CMK (cell line): ENCODE measurements at places on chromosomes 1 and 21.

DNA sequence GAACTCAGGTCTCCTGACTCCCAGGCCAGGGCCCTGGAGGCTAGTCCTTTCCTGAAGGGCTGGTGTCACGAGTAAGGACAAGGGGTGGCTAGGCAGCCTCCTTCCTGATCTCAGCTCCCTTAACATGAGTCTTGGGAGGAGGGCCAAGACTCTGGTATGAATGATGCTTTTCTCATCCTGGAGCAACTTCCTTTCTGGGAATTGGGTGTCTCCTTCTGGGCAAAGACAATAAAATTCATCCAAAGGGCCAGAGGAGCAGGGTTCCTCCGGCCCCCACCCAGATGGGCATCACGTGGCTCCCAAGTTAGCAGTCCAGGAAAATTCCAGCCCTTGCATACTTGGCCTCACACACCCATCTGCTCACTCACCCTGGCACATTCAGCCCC, at the start of gene FAM167B:
TSS of gene FAM167B (plus strand) at position 335 of the 386 bp plus-strand sequence. CDS start 200 bp downstream, outside the sequence.
- DNase-seq, result no peak

DNA sequence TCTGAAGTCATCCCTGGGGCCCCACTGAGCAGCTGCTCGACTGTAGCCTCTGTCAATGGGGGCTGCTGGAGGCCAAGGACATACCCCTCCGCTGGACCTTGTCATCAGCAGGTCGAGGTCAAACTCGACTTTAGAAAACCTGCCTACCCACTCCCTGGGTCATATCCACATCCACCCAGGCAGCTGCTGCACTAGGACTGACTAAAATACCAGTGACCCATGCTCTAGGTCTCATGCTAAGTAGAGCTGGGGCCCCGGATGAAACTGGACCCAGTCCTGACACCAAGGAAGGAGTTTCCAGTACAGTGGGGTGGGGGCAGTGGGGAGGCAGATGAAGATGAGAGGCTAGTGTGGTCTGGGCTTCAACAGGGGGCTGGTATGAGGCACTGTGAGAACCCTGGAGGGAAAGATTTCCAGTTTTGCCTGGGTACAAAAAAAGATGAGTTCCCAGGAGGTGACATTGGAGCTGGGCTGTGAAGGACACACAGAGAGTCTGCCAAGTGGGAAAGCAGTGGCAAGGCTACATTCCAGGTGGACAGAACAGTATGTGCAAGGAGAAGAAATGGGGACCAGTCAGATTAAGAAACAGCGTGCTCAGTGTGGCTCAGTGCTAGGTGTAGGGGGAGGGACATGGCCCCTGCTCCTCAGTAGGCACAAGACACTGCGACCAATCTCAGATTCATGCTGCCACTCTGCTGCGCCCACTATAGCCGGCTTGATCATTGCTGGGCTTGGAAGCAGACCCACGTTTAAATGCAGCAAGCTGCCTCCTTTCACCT, 12.4 kb downstream of the SLC2A1 start:
- no peak for DNase-seq

DNA sequence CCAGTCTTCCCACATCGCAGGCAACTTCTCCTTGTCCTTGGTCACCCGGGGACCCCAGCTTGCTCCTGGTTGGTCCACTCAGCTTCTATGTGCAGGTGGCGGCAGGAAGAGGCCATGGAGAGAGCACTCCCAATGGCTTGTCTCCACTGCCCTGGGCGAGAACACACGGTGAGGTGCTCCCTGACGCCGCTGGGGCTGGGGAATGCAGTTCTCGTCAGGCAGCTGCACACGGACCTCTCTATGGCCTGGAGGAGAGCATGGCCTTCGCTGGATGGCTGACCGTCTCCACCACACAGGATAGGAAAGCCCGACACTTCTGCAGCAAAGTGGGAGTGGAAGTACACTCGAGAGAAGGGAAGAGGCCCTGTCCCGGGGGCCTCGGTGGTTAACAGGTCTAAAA, 11.8 kb downstream of the C1orf174 start:
- DNase-seq, result no peak

GRCh38 chr1:150186789-150187559, 37.3 kb downstream of the PLEKHO1 start:
- DNase-seq, result no peak

DNA sequence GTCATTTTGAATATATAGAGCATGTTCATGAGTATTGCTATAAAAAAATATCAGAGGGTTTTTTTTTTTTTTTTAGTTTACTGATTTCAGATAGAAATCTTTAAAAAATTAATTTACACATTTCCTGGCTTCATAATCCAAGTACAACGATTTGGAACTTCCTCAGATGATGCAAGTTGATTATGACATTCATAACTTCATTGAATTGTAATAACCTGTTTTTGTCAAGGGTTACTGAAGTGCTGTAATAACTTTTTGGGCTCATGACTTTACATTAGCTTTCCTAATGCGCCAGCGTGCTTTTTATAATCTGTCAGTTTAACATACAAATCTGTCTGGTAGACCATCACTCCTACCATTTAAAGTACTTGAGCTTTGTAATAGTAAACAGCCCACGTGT, 81.3 kb downstream of the SASS6 start:
- no peak for DNase-seq

GRCh38 chr21:44697811-44698734, 1.1 kb downstream of the KRTAP10-12 start:
- DNase-seq, result no peak

GRCh38 chr1:211521102-211521815, 29.3 kb upstream of the RD3 start:
- DNase-seq, result no peak

GRCh38 chr1:40711465-40712404, 20.2 kb downstream of the NFYC start:
- DNase-seq, result no peak

DNA sequence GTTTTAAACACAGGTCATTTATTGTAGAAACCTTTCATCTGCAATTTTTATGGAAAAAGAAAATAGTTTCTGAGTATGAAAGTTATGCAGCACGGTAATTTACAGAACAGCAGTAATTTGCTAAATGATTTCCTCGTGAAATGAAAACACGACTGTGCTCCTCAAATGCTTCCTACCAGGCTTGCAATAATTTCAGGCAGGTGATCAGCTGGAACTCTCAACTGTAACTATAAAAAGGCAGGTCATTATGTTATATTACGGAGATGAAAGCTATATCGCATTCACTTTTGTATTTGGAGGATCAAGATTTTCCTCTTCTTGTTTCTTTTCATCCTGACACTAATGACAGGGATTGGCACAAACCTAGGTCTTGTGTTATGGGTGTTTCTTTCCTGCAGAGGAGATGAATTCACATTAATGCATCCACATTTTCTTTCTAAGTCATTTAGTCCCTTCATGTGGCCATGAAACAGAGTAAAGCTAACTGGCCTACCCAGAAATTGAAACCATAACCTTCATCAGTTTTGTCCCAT, 57.4 kb downstream of the SAMSN1 start:
- DNase-seq, result no peak

DNA sequence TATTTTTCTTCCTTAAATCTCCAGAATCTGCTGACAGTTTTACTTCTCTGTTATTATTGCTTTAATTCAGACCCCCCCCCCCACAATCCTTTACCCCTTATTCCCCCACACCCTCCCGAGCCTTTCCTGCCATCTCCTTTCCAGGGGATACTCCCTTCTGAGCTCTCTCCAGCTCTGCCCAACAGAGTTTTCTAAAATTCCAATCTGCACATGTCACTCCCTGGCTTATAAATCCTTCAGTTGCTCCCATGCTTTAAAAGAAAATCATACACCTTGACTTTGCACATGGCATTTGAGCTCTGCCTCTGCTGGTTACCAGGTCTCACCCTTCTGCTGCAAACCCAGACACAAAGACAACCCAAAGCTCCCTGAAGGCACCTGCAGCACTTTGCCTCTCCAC, 11.7 kb upstream of the EPS8L3 start:
- DNase-seq, result no peak

DNA sequence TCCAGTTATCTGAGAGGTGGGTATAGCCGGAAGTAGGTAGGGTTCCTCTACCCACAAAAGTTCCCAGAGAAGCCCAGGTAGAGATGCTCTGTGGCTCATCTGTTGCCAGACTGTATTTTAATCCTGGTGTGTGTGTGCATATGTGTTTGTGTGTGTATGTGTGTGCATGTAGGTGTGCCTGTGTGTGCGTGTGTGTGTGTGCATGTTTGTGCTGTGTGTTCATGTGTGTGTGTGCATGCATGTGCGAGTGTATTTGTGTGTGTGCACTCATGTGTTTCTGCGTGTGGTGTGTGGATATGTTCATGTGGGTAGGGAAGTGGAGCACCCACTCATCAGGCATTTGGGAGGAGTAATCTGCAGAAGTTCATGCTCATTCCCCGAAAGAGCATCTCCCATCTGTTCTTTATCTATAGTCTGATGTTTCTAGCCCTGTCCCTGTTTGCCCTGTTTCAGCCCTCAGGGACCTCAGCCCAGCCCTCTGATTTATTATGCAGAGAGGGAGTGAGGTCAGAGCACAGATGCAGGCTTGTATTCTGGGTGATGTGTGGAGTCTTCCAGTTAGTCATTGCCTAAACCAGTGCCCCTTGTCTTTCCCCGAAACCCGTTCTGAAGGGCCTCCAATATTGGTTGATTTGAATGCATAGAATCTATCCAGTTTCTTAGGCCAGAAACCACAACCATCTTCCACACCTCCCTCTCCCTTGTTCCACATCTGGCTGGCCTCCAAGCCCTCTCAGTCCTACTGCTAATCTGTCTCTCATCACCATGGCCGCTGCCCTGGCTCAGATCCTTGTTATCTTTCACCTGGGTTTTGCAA, 69.1 kb downstream of the DISC1 start:
- DNase-seq, result no peak

DNA sequence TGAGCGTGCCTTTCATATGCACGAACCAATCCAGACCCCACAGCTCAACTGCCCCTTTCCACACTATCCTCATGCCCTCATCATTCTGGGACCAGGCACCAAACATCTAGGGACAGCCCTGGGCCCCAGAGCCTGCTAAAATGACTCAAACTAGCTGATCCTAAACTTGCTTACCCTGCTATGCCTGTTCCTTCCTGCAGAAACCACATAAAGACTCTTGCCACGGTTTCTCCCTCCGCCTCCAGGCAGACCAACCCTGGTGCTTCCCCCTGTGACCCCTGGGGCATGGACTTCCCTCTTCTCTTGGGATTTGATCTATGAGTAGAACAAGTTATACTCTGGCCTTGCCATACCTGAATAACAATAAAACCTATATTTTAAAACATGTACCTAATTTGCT, 138.0 kb upstream of the CD34 start:
- no peak for DNase-seq

DNA sequence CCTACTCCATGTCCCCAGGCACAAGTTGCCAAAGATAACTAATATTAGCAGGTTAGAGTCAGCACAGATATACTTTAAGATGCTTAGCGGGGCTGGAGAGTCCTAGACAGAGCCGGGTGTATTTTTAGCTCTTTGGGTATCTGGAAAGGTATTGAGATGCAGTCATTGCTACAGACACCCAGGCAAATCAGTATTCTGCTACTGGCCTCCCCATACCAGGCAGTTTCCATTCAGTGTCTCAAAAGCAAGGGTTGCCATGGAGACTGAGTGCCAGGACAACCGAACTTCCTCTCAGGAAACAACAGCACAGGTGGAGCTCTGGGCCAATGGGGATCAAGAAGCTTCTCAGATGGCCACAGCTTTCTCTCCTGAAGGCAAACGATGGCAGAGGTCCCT, 45.3 kb downstream of the KCNC4 start:
- DNase-seq, result no peak

DNA sequence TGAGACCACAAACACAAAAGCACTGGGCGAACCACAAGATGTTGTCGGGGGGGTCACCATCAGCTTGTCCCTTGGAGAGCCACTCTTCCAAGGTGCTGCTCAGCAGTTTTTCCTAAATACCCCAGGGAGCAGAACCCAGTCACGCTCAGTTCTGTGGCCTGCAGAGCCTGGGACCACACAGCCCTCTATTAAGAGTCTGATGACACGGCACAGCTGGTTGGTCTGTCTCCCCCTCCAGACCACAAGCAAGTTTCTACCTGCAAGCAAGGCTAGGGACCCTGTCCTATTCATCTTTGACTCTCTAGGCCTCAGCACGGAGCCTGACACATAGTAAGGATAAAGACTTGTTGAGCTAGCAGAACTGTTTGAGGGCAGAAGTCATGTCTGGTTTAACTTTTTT, 28.5 kb downstream of the SLC9A1 start:
- DNase-seq, result no peak

GRCh38 chr1:198667186-198667585, 28.3 kb downstream of the PTPRC start:
- DNase-seq, result no peak

GRCh38 chr21:16667395-16667794, 845.4 kb upstream of the CXADR start:
- DNase-seq, result no peak

- no peak for DNase-seq
Observed at GRCh38 chr1:70573317-70573843, 162.3 kb downstream of the CTH start.
